Natural killer cell (primary cell): ENCODE measurements at places on chromosomes 12 and 14. TPM values are rescaled to one million over a fixed set of nuclear protein-coding genes. Genes with fewer than 3 reads are reported as not detected.

DNA sequence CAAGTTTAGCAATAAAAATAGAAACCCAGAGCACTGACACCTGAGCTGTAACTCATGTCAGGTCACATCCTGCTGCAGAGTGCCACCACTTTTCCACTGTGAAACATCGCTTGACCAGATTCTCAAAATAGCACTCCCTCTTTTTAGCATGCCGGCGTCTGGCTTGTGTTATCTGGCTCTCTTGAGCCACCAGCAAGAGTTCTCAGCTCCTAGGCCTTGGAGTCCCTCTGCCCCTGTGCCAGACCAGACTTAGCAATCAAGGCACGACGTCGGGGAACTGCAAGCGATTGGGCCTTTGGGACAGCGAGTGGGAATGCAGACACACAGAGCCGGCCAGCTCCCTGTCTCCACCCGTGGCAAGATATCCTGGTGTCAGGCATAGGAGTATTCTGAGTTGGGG lies 52.5 kb downstream of the SPIC start:
- no peak for DNase-seq

GRCh38 chr14:100122481-100123223 lies 36.8 kb downstream of the DEGS2 start:
- DNase-seq = no peak

- DNase-seq = no peak
Measured at GRCh38 chr12:12979731-12980259, 20.3 kb downstream of the HEBP1 start.

DNA sequence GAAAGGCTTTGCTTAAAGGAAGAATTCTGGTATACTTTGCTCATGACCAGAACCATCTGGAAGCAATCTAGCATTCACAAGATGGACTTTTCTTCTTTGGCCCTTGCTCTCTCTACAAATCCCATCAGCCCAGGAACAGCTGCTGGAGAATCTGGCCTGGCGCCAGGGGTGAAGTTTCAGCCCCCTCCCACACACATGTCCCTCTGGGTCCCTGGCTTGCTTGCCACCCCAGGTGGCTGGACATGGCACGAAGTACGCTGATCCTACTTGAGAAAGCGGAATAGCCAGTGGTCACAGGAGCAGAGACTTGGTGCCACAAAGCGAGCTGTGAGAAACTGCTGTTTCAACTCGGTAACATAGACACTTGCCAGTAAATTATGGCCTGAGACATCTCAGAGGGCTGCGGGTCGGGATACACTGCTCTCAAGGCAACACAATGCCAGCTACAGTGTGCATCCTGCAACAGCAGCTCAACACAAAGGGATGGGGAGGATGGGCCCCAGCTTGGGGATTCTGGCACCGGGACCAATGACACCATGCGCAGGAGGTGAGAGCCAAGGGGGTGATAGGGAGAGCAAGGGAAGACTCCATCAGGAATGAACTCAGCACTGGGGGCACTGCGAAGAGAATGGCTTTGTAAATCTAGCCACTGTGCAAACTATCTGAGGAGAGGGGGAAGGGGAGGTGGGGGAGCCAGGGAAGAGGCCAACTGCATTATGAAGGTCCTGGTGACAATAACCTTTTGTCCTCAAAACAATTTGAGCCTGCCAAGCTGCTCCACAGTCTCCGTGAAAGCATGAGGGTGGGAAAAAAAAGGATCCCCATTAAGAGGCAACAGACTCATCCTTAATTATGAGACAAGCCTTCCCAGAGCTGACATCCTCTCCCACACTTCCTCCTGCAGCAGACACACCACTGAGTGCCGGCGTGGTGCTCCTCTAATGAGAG lies 219.9 kb downstream of the PPM1H start:
- DNase-seq = no peak

DNA sequence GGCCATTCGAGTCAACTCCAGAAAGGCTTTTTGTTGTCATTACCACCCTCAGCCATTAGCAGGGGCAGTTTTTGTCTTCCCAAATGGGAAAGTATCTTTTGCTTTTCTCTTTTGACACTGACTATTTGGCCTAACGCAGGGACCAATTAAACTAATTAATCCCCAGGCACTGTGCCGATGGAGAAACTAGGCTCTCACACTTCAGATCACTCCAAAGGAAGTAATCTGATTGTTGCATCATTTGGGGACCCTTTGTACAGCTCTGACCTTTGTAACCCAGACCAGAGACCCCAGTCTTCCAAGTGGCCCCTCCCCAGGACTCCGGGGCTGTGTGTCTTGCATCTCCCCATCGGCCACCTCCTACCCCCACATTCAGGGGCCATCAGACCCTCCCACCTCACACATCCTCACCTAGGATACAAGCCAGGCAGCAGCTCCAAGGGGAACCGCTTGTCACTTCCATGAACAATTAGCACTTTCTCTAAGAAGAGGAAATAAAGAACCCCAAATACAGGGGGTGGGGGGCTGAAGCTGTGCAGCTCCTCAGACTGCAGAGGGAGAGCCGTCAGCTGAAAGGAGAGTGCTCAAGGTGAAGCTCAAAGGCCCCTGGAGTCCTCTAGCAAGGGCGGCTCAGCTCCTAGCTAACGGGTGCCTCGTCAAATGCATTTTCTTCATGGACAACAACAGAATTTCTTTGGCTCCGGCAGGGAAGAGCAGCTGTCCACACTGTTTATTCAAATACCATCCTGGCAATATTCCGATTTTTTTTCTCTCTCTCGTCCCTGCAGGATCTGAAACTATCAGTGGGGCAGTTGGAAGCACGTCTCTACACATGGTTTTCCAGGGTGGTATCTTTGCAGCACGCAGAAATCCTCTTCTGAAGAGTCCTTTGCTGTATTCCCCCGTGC lies 64.3 kb upstream of the DIO3 start:
- no peak for DNase-seq

DNA sequence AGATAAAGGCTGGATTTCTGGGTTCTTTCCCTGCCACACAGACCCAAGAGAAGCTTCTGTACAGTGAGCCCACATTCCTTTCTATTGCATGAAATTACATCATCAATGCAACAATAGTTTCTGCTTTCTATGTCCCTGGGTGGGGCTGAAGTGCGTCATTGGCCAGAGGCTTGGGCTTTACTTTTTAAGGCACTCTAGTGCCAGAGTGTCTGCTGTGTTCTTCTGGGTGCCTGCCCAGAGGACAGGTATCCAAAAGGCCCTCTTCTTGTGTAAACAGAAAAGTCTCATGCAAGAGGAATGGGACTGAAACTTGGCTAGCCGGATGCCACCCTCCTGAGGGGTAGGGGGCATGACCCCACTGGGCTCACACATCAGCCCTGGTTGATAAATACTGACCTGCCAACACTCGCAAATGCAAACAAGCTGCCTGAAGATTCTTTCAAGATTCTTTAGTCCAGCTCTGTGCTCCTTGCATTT lies 5.9 kb downstream of the KRT86 start:
- no peak for DNase-seq

The AMHR2 gene
- total RNA-seq = not detected

The SYNDIG1L gene
- total RNA-seq = not detected

The C1QL4 gene
- not detected for total RNA-seq

DNA sequence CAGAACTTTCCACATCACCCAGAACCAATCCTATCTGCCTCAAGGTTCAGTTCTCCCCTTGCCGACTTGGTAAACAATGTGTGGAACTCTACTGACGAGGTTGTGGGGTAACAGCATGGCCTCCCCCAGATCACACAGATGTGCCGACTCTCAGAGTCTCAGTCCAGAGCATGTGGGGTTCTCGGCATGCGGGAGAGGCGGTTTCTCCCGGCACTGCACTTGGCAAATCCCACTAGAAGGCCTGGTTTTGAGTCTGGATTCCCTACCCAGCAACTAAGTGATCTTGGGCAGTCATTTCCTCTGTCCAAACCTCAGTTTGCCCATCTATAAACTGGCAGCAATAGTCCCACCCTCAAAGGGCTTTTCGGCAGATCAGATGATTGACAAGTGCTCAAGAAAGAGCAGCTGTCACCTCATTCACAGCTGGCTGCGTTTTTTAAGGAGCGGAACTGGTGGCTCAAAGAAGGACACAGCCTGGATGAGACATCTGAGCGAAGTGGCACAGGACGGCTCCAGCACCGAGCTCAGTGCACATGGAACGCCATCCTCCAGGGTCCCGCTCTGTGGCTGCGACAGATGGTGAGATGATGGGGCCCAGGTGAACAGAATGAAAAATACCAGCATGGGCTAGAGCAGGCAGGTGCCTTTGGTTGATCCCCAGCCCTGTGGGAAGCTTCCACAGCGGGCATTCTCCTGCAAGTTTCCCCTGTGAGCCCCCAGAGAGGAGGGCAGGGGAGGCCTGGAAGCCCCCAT lies 7.3 kb downstream of the TESC start:
- no peak for DNase-seq

DNA sequence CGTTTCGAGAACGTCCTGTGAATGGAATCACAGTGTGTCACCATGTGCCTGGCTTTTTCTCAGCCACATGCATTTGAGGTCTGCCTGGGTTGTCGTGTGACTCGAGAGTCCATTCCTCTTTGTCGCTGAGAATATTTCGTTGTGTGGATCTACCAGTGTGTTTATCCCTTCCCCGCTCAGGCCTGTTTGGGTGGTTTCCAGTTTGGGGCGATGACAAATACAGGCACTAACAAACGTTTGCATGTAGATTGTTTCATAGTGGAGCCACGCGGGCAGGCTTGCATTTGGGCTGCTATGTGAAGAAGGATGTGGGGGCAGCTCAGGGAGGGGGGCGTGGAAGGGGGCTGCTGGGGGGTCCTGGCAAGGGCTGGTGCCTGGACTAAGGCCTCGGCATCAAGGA lies 14.1 kb downstream of the RIN3 start:
- DNase-seq = no peak

GRCh38 chr14:103994535-103995184 lies 52.3 kb upstream of the RD3L start:
- DNase-seq = no peak

The JAG2 gene
- 3.5 TPM for total RNA-seq

GRCh38 chr14:89399594-89400068 lies 17.4 kb downstream of the FOXN3 start:
- DNase-seq = no peak

- DNase-seq = peak; percentile 76
Measured at GRCh38 chr12:56631790-56632700, 1.9 kb upstream of the BAZ2A start.

The KRT72 gene
- total RNA-seq = 21.9 TPM

DNA sequence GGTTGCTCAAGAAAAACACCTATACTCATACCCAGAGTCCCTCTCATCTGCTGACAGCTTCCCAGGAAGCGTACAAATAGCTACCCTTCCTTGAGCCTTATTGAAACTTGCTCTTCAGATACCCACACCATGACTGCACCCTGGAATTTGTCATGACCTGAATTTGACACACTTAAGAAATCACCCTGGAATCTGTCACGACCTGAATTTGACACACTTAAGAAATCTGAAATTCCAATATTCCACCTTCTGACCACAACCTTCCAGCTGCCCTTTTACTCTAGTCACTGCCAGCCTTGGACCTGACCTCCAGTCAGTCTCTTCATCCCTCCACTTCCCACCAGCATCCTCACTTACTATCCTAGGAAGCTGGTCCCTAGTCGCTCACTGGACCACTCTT lies 1.1 kb upstream of the HAL start:
- DNase-seq = no peak

The LRP6 gene
- not detected for total RNA-seq

- no peak for DNase-seq
Measured at GRCh38 chr12:4190366-4191063, 83.0 kb upstream of the CCND2 start.

- no peak for DNase-seq
Measured at GRCh38 chr12:6284273-6284672, 26.2 kb upstream of the PLEKHG6 start.

The COQ6 gene
- total RNA-seq = 20.8 TPM

DNA sequence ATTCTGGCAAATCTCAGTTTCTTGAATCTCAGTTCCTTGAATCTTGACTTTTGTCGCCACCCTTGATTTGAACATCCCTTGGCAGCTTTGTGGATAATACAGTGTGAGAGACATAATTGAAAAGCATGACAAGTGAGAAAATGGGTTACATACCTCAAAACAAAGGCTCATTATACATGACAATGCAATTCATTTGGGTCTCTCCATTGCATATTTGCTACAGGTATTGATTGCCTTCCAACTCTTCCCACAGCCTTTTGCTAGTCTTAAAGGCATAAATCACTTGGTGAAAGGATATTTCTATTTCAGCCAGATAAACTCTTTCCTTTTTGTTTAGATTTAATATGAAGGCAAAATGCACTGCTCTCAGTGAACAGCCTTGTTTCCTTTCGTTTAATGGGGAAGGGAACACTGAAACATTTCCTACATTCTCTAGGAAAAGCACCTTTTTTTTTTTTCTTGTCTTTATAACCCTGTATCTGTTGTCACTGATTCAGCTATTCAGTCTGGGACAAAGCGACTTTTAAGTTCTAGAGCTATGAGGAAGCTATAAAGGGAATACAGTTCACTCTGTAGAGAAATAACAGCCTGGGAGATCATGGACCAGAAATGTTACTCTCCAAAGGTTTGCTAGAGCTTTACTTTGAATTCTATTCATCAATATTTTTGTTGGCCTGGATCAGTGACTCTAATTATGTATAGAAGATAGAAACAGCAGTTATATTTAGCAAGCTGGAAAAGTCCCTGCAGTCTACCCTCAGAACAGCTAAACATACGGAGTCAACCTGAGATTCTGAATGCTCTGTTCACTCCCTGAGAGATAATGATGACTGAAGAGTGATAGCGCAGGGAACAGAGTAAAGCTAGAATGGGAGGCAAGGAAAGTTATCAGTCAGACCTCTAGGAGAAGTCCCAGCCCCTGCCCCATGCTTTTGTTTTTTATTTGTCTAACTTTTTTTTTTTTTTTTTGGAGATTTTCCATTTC lies 311.4 kb downstream of the RGS6 start:
- DNase-seq = no peak
